ENCODE measurements at places on chromosomes 12 and 14.

GRCh38 chr14:104318558-104319490, 180.4 kb downstream of the KIF26A start:
- no peak for DNase-seq

- DNase-seq, result no peak
These were observed 100.5 kb upstream of the RFLNA start for GRCh38 chr12:124194264-124194892.

DNA sequence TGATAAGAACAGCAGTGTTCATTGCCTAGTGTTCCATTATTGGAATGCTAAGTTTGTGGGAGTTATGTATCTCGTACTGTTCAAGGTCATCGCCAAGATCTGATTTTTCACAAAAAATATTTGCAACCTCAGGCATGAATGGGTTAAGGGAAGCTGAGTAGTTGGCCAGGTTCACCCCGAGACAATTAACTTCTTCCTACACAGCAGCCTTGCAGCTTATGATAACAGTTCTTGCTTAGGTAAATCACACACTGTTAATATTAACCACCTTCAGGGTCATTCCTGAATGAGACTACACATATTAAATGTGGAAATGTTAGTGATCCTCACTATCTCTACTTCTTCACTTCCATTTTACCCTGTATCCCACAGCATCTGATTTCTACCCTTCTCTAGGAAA, 18.0 kb downstream of the FKBP11 start:
- DNase-seq, result peak; percentile 30

GRCh38 chr14:65332141-65332871, 80.2 kb upstream of the FUT8 start:
- no peak for DNase-seq

- peak; percentile 33 for DNase-seq
These were observed 2.0 kb upstream of the PCED1B start for GRCh38 chr12:47077206-47078085.

DNA sequence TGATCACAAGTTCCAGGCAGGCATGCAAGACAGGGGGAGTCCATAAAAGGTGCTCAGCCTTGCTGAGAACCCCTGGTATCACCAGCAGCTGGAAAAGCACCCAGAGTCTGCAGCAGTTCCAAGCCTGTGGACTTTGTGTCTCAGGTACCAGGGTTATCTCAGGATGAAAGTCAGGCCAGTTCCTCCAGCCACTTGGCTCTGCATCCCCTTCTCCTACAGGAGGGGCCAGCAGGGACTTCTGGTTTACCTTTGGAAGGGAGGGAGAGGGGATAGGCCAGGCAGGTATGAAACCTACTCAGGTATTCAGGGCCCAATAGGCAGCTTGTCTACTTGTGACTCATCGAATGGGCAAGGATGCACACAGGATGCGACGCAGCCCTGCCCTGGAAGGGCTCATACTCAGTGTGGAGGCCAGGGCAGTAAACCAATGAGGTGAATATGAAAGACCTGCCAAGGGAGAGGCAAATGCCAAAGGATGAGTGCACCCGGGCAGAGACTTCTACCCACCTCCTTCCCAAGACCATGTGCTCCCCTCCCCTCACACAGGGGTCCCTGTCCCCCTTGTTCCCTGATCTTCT, 148.2 kb downstream of the SLC38A6 start:
- no peak for DNase-seq

DNA sequence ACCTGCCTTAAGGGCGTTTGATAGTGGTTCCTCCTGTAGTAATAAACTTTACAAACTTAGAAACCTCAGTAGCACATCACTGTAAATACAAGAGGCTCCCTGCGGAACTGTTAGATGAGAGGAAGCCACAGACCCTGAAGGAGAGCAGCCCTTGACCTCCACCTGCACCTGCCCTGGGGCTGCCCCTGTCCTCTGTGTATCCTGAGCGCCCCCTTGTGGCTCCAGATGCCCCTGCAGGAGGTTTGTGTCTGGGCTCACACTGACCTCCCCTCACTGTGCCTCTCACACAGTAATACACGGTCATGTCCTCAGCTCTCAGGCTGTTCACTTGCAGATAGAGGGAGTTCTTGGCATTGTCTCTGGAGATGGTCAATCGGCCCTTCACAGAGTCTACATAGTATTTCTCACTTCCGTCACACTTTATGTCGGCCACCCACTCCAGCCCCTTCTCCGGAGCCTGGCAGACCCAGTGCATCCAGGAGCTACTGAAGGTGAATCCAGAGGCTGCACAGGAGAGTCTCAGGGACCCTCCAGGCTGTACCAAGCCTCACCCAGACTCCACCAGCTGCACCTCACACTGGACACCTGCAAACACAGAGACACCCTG, 1059.8 kb downstream of the TMEM121 start:
- DNase-seq, result no peak

- no peak for DNase-seq
These were observed 85.8 kb upstream of the WSCD2 start for GRCh38 chr12:108043286-108043685.

DNA sequence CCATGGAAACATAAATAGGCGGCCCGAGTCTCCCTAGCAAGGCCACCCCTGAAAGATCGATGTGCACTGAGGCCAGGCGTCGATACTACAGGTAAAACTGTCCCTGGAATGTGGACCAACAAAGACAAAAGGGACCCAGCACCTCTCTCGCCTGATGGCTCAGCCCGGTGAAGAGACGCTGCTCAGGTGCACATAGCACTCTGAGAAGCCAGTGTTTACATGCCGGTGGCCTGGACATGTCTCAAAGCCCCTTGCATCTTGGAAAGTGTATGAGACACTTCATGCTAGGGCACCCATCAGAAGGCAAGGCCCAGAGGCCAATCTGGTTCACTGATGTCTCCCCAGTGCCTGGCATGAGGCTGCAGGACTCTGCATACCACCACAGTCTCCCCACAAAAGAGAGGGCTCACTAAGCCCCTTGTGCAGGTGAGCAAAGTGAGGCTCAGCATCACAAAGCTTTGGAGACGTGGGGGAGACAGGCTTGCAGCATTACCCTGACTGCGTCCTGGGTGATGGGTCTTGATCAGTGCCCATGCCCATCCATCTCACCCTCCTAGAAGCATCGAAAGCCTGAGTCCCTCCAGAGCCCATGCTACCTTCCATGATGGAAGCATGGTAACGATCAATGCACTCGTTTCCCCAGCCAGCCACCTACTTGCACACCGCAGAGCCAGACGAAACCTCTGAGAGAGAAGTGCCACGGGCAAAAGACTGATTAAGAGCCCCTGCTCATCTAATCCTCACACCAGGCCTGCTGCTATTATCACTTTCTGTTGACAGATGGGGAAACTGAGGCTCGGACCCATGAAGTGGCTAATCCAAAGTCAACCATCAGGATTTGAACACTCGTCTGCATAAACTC, 16.1 kb downstream of the BCL11B start:
- DNase-seq, result no peak

Data from Caki2 (cell line).